ENCODE measurements at places on chromosomes 11 and 22.

GRCh38 chr22:50674606-50675552 lies 2.3 kb downstream of the SHANK3 start:
- DNase-seq = no peak

GRCh38 chr22:48091656-48092223 lies 1329.3 kb downstream of the TBC1D22A start:
- no peak for DNase-seq

DNA sequence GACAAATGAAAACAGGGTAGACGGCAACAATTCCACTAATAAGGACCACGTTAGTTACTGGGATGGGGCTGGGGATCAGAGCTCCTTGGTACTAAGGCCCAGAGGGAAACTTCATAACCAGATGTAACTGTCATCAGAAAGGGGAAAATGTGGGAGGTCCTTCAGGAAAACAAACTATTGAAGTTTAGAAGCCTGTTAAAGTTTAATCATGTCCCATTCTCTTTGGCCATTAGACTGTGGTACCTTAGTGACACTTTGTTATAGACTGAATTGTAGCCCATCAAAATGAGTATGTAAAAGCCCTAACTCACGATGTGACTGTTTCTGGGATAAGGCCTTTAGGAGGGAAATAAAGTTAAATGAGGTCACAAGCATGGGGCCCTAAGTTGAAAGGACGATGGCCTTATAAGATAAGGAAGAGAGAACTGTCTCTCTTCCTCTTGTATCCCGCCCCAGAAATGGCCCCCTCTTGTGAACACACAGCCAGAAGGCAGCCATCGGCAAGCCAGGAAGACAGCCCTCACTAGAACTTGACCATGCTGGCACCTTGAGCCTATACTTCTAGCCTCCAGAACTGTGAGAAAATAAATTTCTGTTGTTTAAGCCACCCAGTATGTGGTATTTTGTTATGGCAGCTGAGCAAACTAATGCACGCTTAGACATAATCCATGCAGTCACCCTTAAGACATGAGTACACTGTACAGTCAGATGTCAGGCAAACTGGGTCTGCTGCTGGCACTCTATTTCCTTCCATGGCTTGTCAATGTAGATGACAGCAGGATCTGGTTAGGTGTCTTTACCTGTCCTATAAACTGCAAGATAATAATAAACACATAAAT lies 26.9 kb upstream of the USP47 start:
- no peak for DNase-seq

- DNase-seq = no peak
Measured at GRCh38 chr11:102386136-102386734, 39.2 kb downstream of the BIRC2 start.

DNA sequence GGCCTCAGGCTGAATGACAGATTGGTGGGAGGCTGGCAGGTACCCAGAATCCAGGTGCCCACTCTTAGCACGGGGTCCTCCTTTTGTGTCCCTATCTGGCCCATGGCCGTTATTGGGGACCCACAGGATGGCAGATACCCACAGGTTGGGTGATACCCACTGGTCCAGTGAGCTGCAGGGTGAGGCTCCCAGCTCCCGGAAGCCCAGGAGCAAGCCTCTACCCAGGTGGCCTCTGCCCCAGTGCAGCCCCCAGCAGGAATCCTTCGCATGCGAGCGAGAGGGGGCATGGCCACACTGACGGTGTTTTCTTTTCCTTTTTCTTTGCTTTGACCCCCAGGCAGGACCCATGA lies 116.1 kb downstream of the PHF21B start:
- no peak for DNase-seq

DNA sequence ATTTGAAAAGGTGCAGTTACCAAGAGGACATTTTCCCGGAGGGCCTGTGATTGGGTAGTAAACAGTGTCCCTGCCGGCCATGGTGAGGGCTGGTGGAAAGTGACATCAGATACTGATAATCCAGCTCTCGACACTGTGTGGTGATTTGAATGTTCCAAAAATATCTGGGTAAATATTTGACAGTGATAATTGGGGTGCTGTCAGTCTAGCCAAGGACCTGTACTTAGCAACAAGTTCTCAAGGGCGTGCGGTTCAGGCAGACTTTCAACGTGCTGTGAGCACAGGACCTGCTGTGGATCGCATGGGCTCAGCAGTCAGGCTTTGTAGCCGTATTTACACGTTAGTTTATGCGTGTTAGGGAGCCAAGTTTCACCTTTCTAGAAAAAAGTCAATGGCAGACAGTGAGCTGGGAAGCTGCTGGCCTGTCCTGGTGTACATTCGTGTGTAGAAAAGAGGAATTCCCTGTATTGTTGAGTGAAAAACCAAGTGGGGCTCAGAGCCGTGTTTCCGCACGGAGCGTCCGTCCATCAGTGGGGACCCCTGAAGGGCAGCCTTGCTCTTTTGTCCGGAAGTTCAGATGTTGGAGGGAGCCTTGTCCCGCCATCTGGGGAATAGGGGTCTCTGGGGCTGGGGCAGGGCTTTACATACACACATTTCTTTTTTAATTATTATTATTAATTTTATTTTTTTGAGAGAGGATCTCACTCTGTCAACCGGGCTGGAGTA lies 11.3 kb downstream of the TRMU start:
- no peak for DNase-seq

- DNase-seq = no peak
Measured at GRCh38 chr11:130668751-130669150, 220.3 kb downstream of the ADAMTS15 start.

DNA sequence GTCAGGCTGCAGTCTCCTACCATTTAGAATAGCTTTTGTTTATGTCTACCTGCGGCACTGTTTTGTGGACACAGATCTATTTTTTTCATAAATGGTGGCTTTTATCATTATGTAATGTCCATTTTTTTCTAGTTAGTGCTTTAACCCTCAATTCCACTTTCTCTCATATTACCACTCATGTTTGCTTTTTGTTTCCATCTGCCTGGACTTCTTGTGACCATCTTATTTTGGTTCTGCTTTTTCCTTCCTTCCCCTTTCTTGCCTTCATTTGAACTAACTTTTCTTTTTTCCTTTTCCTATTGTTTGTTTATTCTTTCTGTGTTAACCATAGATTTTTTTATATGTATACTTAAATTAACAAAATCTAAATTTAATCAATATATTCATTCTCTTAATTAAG lies 98.5 kb upstream of the SLC22A12 start:
- no peak for DNase-seq

GRCh38 chr11:69467196-69467595 lies 14.3 kb upstream of the LINC01488 start:
- DNase-seq = no peak

GRCh38 chr22:42282943-42283277 lies 12.5 kb upstream of the TCF20 start:
- DNase-seq = no peak

GRCh38 chr11:15473954-15474837 lies 359.5 kb downstream of the INSC start:
- no peak for DNase-seq

GRCh38 chr11:58775066-58775708 lies 43.4 kb upstream of the GLYAT start:
- DNase-seq = no peak

DNA sequence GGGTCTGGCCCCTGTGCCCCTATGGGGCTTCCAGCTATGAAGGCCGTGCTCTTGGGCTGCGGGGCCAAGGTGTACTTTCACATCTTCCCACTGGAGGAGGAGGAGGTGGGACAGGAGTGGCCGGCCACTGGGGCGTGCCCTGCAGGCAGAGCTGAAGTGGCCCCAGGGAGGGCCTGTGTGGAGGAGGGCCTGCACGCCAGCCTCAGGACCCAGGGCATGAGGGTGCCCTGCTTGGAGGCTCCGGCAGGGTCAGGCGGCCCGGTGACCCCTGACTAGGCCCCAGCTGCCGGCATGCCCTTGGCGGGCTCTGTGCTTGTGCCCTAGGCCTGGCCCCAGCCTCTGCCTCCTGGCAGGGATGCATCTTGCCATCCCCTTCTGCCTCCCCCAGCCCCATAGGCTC lies 5.2 kb downstream of the PRR5 start:
- DNase-seq = no peak

DNA sequence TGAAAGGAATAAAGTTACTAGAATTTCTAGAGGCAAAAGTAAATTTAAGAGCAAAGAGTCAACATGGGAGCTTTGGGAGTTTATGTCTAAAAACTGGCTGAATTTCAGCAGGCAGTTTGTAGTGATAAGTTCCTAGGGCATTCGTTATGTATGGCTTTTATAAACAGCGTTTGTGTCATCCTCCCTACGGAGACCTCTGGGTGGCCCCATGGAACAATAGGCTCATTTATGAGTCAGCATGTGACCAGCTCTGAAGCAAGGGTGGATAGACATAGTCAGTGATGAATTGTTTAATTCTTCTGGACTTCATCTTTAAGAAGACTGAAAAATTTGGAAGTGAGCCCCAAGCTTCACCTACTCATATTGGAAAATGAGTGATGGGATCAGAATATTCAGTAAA lies 37.1 kb downstream of the SVIP start:
- peak; percentile 79 for DNase-seq

- DNase-seq = no peak
Measured at GRCh38 chr11:15841931-15842740, 514.2 kb downstream of the SOX6 start.

GRCh38 chr11:130531061-130531460 lies 82.6 kb downstream of the ADAMTS15 start:
- DNase-seq = peak; percentile 41

DNA sequence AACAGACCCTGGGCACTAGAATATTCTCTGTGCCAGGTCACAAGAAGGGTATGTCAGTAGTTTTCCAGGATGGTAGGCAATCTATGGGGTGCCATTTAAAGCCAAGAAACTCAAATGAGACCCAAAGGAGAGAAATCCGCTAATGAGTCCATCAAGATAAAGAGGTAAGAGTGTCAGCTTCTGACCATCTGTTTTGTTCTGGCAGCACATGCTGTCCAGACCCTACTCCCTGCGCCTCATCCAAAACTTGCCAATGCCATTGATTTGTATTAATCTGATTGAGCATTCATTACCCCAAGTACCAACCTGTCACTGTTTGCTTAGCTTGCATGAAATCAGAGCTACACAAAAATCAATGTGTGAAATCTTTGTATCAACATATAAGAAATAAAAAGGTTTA lies 229.0 kb downstream of the BLID start:
- DNase-seq = no peak

DNA sequence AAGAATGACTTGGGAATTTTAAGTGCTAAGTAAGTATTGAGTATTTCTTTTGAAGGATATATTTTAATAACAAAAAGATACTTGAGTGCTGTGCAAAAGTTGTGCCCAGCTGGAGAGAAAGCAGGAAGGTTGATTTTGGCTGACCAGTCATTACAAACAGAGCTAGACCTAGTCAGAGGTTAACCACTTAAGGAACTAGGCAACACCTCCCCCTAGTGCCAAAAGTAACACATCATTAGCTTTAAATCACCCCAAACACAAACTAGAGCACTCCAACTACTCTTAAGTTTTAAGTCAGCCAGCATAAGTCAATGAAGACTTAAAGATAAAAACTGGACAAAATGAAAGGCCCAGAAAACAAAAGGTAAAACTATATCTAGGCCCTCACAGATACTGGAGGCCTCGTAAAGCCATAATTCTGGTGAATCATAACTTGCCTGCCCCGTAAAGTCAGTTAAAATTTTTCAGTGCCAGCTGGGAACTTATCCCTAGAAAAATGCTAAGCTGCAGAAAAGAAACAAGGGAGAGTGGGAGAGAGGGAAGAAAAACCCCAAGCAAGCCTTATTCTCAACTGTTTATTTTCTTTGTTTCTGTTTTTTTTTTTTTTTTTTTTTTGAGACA lies 4.6 kb downstream of the TMEM9B start:
- peak; percentile 80 for DNase-seq

- no peak for DNase-seq
Measured at GRCh38 chr22:46287873-46288751, 8.6 kb upstream of the GTSE1 start.

DNA sequence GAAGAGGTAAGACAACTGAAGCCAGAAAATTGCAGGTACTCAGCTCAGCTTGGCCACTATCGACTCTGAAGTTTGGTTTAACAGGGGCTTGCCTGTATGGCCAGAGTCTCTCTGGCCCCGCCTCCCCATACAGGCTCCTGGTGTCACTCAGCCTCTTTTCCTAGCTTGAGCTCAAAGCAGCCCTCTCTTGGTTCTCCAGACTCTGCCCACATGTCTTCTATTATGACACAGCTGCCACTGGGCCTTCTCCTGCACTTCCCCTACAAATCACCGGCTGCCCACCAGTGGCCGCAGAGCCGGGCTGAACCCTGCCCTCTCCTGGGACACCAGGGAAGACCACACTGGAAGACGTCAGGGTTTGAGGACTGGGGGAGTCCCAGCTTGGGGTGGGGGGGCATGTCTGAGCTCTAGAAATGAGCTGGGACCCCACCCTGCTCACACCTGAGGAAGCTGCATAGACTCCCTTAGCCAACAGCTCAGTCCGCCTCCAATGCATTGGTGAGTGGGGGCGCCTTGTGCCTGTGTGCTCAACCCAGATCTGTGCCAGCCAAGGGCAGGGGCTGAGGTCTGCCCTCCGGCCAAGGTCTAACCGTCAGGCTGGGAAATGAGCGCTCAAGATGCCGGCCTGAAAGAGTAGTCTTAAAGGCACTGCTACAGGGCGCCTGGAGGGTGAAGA lies 94.4 kb upstream of the LMO1 start:
- DNase-seq = no peak

DNA sequence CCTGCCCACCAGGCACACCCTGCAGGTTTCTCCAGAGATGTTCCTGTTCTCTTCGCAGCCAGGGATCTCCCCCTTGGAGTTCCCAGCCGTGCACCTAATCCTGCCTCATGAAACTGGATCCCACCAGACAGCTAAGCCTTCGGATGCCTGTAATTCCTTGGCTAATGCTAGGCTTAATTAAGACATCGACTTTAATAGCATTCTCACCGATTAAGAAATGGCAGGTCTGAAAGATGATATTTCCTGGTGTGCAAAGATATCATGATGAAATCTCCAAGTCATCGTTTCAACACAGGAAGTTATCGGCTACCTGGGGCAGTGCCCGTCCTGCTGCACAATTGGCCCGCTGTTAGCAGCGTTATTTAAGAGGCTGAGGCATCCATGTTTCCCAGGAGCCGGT lies 41.5 kb upstream of the CCND1 start:
- no peak for DNase-seq

GRCh38 chr11:110984693-110985092 lies 260.8 kb upstream of the POU2AF2 start:
- no peak for DNase-seq

DNA sequence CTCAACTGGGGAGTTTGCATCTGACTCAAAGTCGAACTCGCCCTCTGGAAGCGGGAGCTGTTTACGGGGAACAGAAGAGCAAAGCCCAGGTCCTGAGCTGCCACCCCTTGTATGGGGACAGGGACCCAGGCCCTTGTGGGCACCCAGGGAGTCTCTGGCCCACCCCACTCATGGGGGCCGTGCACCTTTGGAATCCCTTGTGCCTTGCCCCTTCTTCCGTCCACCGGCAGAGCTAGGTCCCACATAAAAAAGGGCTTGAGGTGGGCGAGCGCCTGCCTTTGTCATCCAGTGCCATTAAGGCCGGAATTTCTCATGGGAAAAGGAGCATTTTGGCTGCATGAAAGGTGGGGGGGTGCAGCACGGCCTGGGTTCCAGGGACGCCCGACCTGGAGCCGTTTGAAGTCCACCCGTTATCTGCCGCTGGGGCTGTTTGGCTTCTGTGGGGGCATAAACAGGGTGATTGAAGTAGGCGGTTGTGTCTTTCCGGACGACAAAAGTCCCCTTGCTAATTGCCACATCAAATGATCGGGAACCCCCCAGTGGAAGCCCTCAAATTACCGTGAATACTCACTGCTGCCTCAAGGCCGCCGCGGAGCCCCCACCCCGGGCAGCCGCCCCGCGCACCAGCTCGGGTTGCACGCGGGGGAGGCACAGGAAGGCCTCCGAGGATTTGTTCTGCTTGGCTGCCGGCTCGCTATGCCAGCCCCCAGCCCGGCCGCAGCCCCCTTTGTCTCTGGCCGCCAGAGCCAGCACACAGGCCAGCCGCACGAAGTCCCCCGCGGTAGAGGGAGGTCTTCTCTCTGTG lies 49.0 kb upstream of the FGF3 start:
- DNase-seq = no peak
